ENCODE measurements at places on chromosomes 3 and 15. TPM values are rescaled to one million over a fixed set of nuclear protein-coding genes. Genes with fewer than 3 reads are reported as not detected.

Gene ARL13B
- total RNA-seq, result 3.4 TPM

Gene GOLGA8J
- 0.19 TPM for total RNA-seq

Gene LHFPL4
- total RNA-seq, result not detected

Gene CLDN11
- not detected for total RNA-seq

Gene CYP8B1
- not detected for total RNA-seq

GRCh38 chr3:56693750-56694149, 10.7 kb upstream of the TASOR start:
- peak; percentile 30 for DNase-seq

GRCh38 chr3:45126730-45127129, 19.4 kb downstream of the CDCP1 start:
- DNase-seq, result no peak

GRCh38 chr3:41301548-41301947, 102.2 kb downstream of the CTNNB1 start:
- DNase-seq, result no peak

GRCh38 chr3:72312339-72312738, 527.4 kb upstream of the PROK2 start:
- no peak for DNase-seq

GRCh38 chr3:11543141-11543947, 100.4 kb downstream of the VGLL4 start:
- no peak for DNase-seq

- no peak for DNase-seq
Observed at GRCh38 chr15:94186770-94187331, 44.5 kb upstream of the MCTP2 start.

GRCh38 chr3:107590786-107591185, 68.0 kb downstream of the BBX start:
- DNase-seq, result no peak

DNA sequence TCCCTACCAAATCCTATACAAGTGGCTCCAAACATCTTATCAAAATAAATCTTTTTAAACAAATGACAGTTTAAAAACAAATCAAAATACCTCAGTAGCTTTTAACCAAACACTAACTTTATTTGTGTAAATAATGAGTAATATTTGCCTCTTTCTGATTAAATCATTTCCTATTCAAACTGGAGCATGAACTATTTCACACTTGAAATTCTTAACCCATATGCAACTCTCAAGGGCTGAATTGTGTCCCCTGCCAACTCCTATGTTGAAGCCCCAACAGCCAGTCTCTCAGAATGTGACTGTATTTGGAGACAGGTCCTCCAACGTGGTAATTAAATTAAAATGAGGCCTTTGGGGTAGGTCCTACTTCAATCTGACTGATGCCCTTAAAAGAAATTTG, 55.9 kb upstream of the MCTP2 start:
- DNase-seq, result no peak

- no peak for DNase-seq
Observed at GRCh38 chr3:53650424-53650823, 156.0 kb downstream of the CACNA1D start.

Measured in CD4-positive, alpha-beta T cell (primary cell).